ENCODE measurements at places on chromosomes 4 and X.

- DNase-seq, result no peak
These were observed 8.1 kb upstream of the TBC1D25 start for GRCh38 chrX:48531358-48531959.

DNA sequence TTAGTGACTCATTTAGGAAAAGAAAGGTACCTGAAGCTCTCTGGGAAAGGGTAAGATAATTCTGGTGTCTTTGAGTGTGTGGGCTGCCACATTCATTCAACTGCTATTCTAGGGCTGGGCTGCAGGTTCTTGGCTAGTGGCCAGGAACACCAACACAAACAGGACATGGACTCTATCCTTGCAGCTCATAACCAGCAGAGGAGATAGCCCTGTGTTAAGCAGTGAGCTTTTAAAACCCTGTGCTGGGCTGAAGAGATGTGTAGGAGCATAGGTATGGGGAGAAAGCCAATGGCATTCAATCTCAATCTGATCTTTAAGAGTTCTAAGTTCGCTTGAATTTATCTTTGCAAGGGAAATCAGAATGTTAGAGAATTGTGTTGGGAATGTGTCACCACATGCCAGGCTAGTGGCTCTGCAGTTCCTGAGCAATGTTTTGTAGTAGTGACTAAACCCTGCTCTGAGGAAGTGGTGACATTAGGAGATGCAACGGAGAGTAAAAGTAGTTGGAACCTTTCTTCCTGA lies 39.2 kb downstream of the SGMS2 start:
- DNase-seq, result no peak

DNA sequence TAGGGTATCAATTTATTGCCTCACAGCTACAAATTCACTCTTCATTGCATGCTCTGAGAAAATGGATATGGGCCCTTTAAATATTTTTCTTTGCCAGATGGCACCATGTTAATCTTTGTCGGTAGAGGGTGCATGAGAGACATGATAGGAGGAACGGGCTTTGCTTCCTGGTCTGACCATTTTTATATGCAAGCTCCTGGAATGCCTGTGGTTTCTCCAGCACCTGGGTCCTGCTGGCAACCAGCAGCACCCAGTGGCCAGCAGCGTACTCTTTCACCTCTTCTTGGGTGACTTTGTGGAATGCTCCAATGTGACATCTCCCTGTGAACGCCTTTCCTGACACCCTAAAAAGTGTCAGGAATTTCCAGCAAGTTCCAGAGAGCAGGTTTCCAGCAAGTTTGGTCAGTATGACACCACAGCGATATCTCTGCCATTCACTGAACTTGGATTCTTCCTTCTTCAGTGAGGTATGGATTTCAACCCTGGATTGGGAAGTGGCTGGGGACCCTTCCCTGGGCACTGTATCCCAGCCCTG lies 140.3 kb upstream of the PGRMC2 start:
- no peak for DNase-seq

DNA sequence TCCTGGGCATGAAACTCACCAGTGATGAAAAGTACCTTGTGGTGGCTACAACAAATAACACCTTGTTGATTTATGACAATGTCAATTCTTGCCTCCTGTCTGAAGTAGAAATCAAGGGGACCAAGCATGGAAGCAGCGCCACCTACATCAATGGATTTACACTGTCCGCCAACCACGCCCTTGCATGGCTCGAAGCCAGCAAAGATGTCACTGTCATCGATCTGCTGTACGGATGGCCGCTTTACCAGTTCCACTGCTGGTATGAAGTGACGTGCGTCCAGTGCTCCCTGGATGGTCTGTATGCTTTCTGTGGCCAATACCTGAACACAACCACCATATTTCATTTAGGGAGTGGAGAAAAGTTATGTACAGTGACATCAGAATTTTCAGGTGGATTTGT lies 200.5 kb downstream of the NWD2 start:
- DNase-seq, result no peak

DNA sequence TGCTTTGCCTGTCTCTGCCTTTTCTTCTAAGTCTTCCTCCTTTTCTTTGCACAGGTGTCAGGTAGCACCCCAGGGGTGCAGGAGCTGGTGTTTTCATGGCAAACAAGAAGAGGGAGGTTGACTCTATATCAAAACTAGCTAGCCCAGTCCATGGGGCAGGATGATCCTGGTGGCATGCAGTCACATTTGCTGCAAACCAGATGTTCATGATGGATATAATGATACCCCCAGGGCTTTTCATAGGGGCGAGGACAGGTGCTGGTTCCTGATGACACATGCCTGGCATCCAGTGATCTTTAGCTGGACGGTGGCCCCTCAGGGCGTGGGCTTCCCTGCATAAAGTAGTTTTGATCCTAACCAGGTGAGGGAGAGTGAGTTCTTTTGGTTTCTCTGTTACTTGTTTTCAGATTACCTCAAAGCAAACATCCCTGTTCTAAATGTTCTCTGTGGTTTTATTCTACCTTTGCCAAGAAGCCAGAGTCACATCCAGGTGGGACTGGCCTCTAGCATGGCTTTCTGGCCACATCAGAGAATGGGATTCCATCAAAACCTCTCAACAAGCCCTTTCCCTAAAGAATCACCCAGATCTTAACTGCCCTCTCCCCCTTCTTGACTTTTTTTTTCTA lies 11.2 kb upstream of the UBA6 start:
- DNase-seq, result no peak

GRCh38 chrX:119442286-119442685 lies 26.0 kb upstream of the SLC25A5 start:
- no peak for DNase-seq

DNA sequence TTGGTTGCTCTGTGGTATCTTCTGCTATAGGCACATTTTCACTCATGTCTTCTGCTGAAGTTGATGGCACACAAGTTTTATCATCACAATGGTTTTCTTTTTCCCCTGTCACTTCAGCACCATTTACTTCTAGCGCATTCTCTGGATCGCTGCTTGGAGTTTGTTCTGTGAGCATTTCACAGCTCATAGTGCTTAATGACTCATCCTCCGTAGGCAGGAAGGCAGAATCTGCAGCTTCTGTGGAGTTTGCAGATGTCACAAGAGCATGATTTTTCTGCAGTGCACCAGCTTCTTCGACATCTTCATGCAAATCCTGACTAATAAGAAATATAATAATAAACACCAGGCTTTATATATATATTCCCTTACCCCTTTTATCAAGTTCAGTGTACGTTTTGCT lies 83.6 kb downstream of the CHM start:
- DNase-seq, result no peak

DNA sequence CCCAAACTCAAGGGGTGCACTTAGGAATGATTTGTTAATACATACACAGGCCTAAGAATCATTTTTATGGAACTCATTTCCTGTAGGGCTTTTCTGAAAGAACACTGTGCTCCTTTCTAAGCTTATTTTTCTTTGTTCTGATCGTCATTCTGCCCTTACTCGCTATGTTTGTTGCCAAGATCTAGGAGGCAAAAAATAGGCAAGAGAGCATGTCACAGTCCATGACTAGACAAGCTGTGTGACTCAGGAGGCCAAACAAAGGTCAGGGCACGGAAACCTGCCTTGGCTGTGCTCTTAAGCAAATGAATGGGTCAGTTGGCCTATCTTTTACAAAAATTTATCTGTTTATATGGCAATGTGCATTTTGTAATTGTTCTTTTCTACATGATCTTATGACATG lies 42.5 kb upstream of the C1GALT1C1 start:
- no peak for DNase-seq

DNA sequence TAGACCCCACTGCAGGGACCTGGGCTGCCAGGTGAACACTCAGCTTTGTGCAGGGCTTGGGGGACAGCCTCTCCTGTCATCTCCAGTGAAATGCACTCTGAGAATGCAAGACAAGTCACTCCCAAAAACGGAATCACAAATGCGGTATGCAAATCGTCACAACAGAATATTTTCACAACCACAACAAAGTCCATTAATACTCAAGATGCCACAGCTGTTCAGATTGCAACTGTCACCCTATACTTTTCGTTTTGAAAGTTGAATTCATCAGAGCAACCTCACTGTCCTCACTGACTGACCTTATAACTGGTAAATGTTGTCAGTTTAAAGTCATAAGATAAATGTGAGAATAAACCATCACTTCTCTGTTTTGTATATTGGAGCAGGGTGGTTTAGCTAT lies 16.6 kb downstream of the JAKMIP1 start:
- no peak for DNase-seq

- DNase-seq, result no peak
These were observed 333.8 kb downstream of the C4orf33 start for GRCh38 chr4:129429581-129430320.

DNA sequence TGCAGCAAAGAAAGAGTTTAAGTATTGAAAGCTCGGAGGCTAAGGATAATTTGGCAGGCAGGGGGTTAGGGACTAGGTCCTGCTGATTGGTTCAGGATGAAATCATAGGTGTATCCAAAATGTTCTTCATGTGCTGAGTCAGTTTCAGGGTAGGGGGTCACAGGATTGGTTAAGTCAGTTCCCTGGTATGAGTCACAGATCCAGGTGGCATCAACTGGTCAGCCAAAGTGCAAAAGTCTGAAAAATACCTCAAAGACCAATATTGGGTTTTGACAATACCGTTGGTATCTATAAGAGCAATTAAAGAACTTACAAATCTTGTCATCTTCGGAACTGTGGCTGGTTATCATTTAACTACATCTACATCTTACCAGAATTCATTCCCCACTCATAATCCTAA lies 25.6 kb upstream of the PRDM8 start:
- no peak for DNase-seq

DNA sequence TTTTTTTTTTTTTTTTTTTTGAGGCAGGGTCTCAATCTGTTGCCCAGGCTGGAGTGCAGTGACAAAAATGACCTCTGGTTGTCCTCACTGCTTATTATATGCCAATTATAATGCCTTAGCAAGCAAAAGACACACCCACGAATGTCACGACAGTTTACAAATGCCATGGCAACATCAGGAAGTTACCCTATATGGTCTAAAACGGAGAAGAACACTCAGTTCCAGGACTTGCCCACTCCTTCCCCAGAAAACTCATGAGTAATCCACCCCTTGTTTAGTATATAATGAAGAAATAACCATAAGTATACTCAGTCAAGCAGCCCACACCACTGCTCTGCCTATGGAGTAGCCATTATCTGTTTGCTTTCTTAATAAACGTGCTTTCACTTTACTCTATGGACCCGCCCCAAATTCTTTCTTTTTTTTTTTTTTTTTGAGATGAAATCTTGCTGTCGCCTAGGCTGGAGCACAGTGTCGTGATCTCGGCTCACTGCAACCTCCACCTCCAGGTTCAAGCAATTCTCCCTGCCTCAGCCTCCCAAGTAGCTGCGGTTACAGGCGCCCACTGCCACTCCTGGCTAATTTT lies 106.2 kb downstream of the SMIM20 start:
- no peak for DNase-seq
